ENCODE measurements at places on chromosomes 4 and X.

DNA sequence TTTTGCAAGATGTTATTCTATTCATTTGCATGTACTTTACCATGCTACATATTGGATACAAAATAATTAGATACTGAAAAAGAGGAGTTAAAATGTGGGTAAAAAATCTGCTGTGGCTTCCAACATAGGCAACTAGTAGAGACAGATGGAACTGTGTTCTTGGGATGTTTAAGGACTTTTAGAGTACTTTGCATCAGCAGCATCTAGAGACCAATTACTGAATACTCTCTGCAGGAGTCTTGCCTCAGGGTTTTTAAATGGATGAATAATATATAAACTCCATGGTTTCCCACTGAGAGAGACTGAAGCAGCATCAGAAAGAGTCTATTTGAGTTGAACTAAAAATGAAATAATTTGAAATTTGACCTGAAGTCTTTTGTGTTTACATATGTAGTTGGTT is 676.7 kb downstream of the GALNTL6 start:
- no peak for DNase-seq

GRCh38 chr4:48467442-48467841 is 15.7 kb upstream of the SLC10A4 start:
- DNase-seq = no peak

GRCh38 chr4:58935332-58935731 is 1825.1 kb upstream of the IGFBP7 start:
- DNase-seq = no peak

DNA sequence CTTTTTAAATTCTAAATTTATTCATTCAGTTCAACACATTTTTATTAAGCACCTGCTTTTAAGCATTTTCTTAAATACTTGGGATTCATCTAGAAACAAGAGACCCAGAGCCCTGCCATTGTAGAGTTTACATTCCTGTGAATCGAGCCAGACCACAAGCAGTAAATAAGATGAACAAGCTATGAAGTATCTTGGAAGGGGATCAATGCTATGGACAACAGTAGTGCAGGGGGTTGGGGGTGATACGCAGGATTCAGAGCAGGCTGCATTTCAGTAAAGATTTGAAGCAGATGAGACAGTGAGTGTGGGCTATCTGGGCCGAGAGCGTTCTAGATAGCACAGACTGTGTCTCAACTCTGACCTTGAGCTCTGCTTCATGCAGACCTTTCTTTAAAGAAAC is 35.1 kb downstream of the CLDN22 start:
- DNase-seq = peak; percentile 94

DNA sequence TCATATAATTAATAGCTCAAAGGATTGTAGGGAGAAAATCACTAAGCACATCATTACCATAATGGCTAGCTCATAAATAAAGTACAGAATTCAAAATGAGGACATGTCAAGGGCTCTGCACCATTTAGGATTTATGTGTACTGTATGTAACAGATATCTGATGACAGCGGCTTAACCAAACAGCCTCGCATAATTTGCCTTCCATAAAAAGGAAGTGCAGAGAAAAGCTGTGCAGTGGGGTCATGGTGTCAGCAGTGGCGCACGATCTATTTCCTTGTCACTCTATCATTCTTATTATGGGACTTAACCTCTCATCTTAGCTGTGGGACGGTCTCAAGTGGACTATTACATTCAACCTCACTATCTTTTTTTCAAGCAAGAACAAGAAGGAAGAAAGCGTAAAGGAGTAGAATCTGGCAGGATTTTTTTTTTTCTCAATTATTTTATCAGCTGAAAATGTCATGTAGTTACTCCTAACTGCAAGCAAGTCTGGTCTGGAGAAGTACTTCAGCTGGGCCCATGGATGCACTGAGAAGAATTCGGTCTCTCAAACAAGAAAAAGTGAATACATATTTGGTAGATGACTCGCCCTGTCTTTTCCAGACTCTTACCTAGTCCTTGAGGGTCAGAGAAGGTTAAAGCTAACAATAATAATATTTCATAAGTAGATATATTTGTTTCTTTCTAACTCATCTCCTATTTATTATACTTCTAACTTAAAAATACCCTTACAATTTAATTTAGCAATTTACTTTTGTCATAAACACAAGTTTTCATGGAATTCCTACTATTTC is 94.6 kb downstream of the COX18 start:
- DNase-seq = peak; percentile 62

DNA sequence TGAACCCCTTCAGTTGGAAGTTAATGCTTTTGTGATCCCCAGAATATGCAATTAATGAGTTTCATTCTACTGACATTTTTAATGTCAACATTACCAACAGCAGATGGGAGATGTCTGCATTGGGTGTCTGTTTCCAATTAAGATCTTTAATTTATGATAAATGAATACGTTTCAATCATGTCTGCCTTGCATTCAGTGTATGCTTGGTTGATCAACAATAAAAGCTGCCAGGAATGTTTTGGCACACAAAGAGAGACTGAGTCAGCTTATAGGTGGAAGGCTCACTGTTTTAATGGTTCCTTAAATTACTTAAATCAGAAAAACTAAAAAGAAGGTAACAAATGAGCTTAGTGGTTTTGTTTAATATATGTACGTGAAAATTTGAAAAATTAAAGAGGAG is 359.9 kb upstream of the CNKSR2 start:
- DNase-seq = no peak

- no peak for DNase-seq
Measured at GRCh38 chrX:78517124-78517523, 142.0 kb downstream of the RTL3 start.

- no peak for DNase-seq
Measured at GRCh38 chrX:144627947-144628346, 619.4 kb upstream of the SPANXN1 start.

DNA sequence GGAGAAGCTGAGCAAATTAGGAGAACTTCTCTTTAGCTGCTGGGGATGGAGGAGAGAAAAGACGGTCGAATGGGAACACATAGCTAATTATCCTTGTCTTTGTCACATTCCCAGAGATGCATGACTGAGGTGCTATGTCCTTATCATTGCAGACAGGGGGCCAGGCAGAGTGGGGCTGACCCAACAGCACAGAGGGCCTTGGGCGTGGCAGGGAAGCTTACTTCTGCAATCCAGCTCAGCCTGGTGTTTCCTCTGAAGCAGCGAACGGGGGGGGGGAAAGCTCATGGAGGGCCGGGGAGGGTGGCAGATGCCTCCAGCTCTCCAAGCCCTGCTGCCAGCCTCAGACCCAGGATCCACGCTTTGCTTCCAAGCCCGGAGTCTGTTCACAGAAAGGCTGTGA is 50.8 kb upstream of the HOPX start:
- DNase-seq = no peak

- DNase-seq = no peak
Measured at GRCh38 chr4:19417256-19417655, 834.4 kb upstream of the SLIT2 start.

DNA sequence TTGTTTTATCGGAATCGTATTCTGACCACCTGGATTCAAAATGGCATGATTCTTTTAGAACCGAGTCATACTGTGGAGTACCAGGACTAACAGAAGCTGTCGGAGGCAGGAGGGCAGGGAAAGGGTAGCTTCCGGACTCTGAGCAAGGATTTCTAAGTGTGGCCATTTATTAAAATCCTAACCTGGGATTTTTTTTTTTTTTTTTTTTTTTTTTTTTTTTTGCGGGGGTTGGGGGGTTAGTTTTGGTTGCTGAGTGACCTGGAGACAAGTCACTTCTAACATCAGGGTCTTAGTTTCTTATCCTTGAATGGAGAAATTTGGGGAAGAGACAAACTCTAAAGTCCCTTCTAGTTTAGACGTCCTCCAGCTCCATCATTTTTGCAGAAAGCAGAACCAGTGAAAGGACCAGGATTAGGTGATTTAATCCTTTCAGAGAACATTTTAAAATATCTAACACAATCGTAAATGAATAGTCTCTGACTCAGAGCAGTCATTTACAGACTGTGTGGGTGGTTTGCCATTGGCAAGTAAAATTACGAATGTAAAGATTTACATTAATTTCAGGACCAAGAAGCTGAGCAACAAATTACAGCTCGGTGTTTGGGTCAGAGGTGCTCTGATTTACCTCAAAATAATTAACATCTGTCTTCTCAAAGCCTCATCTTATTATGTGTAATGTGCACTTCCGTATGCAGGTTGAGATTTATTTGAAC is 7.3 kb downstream of the SLC25A5 start:
- DNase-seq = peak; percentile 10

DNA sequence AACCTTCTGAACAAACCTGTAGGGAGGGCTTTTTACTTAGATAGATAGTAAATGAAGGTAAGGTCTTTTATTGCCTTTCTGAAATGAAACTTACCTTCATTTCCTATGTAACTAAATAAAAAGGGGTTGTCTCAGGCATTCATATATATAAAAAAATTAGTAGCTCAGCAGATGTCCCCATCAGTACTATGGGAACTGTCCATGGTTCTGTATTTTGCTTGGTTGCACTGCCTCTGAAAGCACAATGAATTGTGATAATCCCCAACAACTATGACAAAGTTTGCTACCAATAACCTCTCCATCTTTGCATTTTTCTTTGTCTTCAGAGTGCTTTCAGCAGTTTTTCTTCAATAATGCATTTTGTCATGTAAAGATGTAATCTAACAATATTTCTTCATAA is 222.4 kb downstream of the SLIT2 start:
- DNase-seq = peak; percentile 39

DNA sequence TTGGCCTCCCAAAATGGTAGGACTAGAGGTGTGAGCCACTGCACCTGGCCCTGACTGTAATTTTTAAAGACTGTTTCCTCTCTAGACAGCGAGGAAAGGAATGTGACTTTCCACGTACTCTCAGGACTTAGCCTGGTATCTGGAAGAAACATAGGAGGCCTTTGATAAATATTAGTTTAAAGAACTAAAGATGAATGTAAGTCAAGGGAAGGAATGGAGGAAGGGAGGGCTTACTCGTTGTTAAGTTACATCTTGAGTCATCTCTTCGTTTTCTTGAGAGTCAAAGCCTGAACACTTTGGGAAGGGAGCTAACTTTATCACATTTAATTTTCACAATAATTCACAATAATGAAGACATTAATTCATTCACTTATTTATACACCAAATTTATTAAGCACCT is 7.2 kb upstream of the LNX1 start:
- no peak for DNase-seq

GRCh38 chr4:186826006-186826405 is 102.3 kb upstream of the FAT1 start:
- DNase-seq = no peak

- DNase-seq = no peak
Measured at GRCh38 chr4:177923888-177924287, 481.7 kb upstream of the AGA start.

- no peak for DNase-seq
Measured at GRCh38 chrX:69968950-69969349, 80.8 kb downstream of the AWAT2 start.

DNA sequence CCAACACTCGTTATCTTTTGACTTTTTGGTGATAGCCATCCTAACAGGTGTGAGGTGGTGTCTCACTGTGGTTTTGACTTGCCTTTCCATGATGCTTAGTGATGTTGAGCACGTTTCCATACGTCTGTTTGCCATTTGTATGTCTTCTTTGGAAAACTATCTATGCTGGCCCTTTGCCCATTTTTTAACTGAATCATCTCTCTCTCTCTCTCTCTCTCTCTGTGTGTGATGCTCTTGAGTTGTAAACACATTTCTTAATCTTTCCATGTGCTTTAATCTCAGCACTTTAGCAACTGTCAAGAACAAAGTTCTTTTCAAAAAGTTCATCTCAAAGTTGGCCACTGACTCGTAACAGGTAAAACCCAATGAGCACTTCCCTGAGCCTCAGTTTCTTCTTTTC is 10.5 kb downstream of the SORBS2 start:
- DNase-seq = peak; percentile 25

DNA sequence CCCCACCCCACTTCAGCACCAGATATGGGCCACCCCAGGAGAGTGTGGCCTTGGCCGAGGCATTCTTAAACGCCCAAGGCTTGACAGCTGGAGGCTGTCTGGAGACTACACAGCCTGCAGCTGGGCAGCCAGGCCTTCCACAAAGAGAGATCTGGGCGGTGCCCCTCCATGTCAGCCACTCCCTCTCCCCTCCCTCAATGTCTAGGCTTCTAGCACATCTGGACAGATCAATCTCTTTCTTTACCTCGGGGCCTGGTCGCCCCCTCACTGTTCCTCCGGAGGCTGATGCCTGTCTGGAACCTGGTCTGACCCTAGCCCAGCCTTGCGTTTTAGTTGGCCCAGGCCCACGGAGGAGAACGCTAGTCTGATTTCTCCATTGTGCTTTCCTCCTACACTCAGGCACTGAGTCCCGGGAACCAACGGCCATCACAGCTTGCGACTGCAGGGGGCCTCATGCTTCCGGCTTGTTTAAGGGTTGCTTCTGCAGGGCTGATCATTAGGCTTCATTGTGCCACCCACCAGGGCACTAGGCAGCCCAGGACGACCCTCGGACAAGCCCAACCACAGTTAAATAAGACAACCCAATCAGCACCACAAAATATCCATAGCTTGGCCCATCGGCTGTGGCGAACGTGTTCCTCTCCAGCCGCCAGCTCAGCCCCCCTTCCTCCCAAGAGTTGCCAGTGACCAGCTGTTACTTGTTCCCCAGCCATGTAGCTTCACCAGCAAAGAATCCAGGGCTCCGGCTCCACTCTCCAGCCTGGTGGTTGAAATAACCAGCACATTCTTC is 200.6 kb downstream of the BCOR start:
- peak; percentile 76 for DNase-seq

GRCh38 chr4:107725281-107725859 is 5.3 kb upstream of the PAPSS1 start:
- no peak for DNase-seq

DNA sequence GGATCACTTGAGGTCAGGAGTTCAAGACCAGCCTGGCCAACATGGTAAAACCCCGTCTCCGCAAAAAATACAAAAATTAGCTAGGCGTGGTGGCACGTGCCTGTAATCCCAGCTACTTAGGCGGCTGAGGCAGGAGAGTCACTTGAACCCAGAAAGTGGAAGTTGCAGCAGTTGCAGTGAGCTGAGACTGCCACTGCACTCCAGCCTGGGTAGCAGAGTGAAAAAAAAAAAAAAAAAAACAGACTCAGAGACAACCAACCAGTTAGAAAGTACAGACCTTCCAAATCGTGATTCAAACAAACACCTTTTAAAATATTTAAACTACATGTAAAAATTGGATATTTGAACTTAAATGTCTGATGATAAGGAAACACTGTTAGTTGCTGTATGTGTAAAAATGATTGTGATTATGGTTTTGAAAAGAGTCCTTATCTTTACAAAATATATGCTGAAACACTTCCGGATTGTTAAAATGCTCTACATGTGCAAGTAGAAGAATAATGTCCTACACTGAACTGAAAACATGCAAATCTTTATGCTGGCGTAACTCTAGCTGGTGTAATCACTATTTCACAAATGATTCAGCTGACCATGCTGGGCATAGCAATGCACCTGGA is 37.8 kb downstream of the SH3KBP1 start:
- DNase-seq = no peak
